Spinal cord (tissue), 10 donors: ENCODE measurements at places on chromosomes 2 and 18.

DNA sequence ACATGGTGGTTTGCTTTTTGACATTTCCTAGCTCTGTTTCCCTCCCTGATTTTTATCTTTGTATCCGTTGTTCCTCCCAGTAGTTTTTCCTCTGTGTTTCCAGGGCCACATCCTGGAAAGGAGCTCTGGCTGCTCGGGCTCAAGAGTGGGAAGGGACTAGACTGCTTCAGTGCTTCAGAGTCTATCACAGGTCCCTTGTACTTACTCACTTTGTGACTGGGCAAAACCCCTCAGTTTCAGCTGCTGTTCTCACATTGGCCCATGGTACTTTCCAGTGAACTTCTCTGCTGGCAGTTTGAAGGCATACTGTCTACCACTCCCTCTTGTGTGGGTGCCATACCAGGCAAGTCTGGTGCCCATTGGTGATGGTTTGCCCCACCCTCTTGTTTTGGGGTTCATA is 7.5 kb upstream of the STAMBP start:
- DNase-seq = no peak
- no peak overlapping the region for H3K27ac ChIP-seq
- H3K27me3 ChIP-seq = peaks cover 8% of the 10 kb centered on the region
- no peaks in the 10 kb centered on the region for H3K4me1 ChIP-seq

- no peak overlapping the region for H3K27ac ChIP-seq
- H3K36me3 ChIP-seq = peaks cover 71% of the 10 kb centered on the region
- H3K4me3 ChIP-seq = no peak overlapping the region
- H3K27me3 ChIP-seq = no peaks in the 10 kb centered on the region
- DNase-seq = no peak
Observed at GRCh38 chr2:240571314-240571973, 3.2 kb downstream of the RNPEPL1 start.

DNA sequence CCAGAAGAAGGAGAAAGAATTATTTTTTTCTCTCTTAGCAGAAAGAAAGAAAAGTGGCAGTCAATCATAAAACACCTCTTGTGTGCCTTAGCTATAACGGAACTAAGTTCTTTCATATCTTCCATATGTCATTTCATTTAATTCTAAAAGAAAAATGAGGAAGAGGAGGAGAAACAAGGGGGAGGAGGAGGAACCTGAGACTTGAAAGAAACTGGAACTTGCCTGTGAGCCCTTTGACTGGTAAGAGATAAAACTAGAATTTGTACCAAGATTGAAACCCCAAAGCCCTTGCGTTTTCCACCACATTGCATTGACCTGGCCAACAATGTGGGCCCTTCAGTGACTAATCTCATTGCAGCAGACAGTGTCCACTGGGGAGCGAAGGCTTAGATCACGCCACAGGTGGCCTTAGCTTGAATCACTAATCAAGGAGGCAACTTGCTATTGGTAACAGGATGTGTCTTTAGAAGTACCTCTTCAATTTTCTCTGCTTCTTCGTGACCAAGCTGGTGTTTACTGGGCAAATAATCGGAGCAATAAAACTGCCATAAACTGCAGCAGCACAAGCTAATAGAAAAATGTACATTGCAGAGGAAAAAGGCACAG is 307.9 kb downstream of the CLIP4 start:
- no peaks in the 10 kb centered on the region for H3K36me3 ChIP-seq
- no peaks in the 10 kb centered on the region for H3K27me3 ChIP-seq
- no peak overlapping the region for H3K4me3 ChIP-seq
- H3K4me1 ChIP-seq = peaks cover 6% of the 10 kb centered on the region
- H3K27ac ChIP-seq = no peak overlapping the region

DNA sequence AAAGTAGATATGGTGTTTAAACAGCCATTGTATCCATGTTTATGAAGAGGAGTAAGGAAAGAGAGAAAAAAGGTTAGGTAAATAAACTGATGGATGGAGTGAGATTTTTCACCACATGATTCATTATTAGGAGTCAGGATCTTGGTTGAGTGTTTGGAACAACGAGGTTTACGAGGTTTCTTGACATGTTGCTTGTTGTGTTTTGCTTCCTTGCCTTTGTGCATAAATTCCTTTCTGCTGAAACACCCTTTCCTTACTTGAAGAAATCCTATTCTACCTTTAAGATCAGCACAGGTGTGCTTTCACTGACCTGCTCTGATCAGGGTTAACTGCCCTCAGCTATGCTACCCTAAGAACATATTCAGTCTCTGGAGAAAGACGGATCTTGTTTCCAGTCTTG is 66.6 kb downstream of the EFEMP1 start:
- no peak for DNase-seq
- H3K27ac ChIP-seq = no peak overlapping the region
- H3K27me3 ChIP-seq = no peaks in the 10 kb centered on the region
- H3K4me3 ChIP-seq = no peak overlapping the region

GRCh38 chr2:165470361-165470760 is 863 bp downstream of the CSRNP3 start:
- no peaks in the 10 kb centered on the region for H3K27me3 ChIP-seq
- no peaks in the 10 kb centered on the region for H3K36me3 ChIP-seq
- H3K4me3 ChIP-seq = peak overlapping the region; percentile 46
- no peak overlapping the region for H3K27ac ChIP-seq
- no peak for DNase-seq

DNA sequence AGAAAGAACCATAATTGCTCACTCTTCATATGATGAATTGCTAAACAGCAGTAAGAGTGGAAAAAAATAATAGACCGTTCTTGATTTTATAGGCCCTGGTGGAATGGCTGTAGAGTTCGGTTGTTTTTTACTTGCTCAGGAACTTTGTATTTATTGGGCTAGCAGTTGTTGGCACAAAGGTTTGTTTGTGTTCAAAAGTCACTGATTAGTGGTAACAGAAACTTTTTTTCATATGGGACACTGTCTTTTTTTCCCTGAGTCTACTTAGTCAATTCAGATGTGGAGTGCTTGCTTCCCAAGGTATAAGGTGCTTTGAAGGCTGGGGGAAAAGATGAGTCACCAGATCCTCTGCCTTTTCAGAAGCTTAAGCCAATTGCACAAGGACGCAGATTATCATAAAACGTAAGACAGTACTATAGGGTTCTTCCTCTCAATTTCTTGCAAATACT is 25.8 kb downstream of the PHLPP1 start:
- H3K36me3 ChIP-seq = no peaks in the 10 kb centered on the region
- peaks cover 10% of the 10 kb centered on the region for H3K4me1 ChIP-seq
- no peak for DNase-seq
- peak overlapping the region; percentile 11 for H3K27ac ChIP-seq

DNA sequence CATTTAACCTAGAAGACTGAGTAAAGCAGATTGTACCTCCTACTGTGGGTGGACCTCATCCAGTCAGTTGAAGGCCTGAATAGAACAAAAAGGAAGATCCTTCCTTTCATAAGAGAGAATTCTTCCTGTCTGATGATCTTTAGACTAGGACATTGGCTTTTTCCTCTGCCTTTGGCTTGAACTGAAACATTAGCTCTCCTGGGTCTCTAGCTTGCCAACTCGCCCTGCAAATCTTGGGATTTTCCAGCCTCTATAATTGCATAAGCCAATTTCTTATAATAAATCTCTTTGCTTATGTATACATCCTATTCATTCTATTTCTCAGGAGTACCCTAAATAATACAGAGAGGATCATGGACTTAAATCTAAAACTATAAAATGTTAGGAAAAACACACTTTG is 6.2 kb upstream of the KDSR start:
- DNase-seq = no peak
- no peak overlapping the region for H3K4me3 ChIP-seq
- H3K27ac ChIP-seq = no peak overlapping the region
- peaks cover 1% of the 10 kb centered on the region for H3K4me1 ChIP-seq

GRCh38 chr2:109563980-109564550 is 49.7 kb downstream of the SEPTIN10 start:
- no peaks in the 10 kb centered on the region for H3K27me3 ChIP-seq
- no peak for DNase-seq
- no peaks in the 10 kb centered on the region for H3K4me1 ChIP-seq
- peaks cover 6% of the 10 kb centered on the region for H3K36me3 ChIP-seq

DNA sequence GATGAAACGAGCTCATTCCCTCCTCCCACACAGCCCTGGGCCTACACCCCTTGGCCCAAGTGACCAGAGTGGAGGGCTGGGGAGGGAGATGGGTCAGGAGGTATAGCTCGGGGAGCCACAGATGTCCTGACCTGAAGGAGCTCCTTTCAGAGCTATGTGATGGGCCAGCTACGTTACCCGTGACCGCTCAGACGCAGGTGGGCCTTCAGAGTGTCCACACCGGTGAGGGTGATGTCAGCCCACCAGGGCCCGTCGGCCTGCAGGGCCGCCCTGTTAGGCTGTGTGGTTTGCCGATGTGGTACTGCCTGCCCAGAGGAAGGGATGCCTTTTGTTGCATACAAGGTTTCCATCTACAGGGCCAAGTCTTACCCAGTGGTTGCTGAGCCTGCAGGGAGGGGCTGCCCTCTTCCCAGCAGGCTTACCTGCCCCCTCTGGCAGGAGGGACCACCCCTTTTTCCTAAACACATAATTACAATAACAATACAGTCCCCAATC is 41.8 kb upstream of the FOSL2 start:
- H3K27me3 ChIP-seq = no peaks in the 10 kb centered on the region
- no peak overlapping the region for H3K4me3 ChIP-seq

GRCh38 chr18:31267823-31268481 is 50.0 kb upstream of the DSG1 start:
- no peaks in the 10 kb centered on the region for H3K36me3 ChIP-seq
- H3K27ac ChIP-seq = no peak overlapping the region

DNA sequence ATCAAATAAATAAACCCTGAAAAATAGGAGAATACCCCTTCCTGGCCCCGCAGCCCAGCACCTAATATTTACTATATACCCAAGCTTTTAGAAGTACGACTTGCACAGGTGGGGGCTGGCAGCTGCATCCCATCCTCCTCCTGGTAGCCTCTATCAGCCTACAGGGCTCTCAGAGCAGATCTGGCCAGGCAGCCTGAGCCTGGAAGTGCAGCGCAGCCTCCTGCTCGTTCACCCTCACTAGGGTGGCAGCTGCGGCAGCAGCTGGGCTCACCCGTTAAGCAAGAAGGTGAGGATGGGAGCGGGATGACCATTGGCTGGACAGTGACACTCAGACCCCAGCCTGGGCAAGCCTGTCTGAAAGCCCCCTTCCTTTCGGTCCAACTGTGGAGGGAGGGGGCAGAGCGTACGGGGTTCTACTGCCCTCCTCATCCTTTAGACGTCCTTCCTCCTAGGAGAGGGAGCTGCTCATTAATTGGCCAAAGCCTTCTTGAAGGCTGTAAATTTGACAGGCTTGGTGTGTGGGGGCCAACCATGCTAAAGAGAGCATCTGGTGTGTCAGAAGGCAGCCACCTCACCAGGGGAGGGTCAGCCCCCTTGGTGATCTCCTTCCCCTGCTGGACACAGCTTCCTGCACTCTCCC is 23.3 kb downstream of the MPHOSPH10 start:
- H3K27me3 ChIP-seq = no peaks in the 10 kb centered on the region
- H3K27ac ChIP-seq = no peak overlapping the region
- DNase-seq = no peak
- peaks cover 16% of the 10 kb centered on the region for H3K4me1 ChIP-seq
- no peak overlapping the region for H3K4me3 ChIP-seq
- peaks cover 12% of the 10 kb centered on the region for H3K36me3 ChIP-seq

DNA sequence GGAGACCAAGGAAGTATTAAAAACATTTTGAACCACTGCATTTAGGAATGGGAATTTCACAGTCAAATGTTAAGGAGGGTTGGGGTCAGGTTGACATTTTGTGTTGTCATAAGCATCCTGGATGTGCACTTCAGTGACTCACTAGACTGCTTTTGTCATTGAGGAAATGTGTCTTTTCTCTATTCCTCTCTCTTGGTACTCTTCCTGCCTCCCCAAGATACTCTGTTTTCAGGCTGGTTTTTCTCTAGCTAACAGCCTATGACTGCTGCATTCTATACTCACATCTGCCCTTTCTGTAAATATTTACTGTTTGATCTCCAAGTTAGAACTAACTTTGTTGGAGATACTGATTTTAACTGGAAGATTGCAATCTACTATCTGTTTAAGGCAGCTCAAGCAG is 23.4 kb downstream of the XRCC5 start:
- no peak overlapping the region for H3K27ac ChIP-seq
- no peak overlapping the region for H3K4me3 ChIP-seq
- H3K36me3 ChIP-seq = peaks cover 26% of the 10 kb centered on the region
- no peaks in the 10 kb centered on the region for H3K4me1 ChIP-seq

GRCh38 chr18:46291149-46291548 is 187.0 kb downstream of the HAUS1 start:
- no peaks in the 10 kb centered on the region for H3K27me3 ChIP-seq
- peaks cover 16% of the 10 kb centered on the region for H3K4me1 ChIP-seq
- no peaks in the 10 kb centered on the region for H3K36me3 ChIP-seq
- H3K4me3 ChIP-seq = no peak overlapping the region

- H3K4me3 ChIP-seq = no peak overlapping the region
- H3K4me1 ChIP-seq = no peaks in the 10 kb centered on the region
- DNase-seq = no peak
- H3K27me3 ChIP-seq = no peaks in the 10 kb centered on the region
- no peaks in the 10 kb centered on the region for H3K36me3 ChIP-seq
- no peak overlapping the region for H3K27ac ChIP-seq
Observed at GRCh38 chr2:193528458-193528857, 1333.7 kb upstream of the TMEFF2 start.

- no peaks in the 10 kb centered on the region for H3K27me3 ChIP-seq
- no peaks in the 10 kb centered on the region for H3K4me1 ChIP-seq
- H3K36me3 ChIP-seq = no peaks in the 10 kb centered on the region
- DNase-seq = no peak
Observed at GRCh38 chr2:124584615-124585014, 559.5 kb downstream of the CNTNAP5 start.

DNA sequence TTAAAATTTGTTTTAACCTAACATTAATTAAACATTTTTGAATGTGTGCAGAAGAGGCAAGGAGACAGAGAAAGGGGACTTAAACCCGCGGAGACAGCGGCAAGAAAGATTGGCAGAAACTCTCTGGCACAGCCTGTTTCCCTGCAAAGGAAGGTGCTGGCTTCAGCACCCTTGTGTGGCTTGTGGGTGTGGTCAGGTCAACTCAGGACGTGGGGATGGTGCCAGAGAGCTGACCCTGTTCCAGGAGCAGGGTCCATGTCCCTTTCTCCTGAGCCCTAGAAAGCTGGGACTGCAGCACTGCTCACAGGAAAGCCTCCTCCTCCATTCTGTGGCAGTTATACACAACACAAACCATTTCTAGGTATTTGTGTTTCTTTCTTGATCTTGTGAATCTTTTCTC is 176.2 kb upstream of the ST6GAL2 start:
- no peaks in the 10 kb centered on the region for H3K27me3 ChIP-seq
- H3K27ac ChIP-seq = no peak overlapping the region
- DNase-seq = no peak
- no peak overlapping the region for H3K4me3 ChIP-seq
- H3K36me3 ChIP-seq = no peaks in the 10 kb centered on the region
